GM12891 (cell line): ENCODE measurements at places on chromosomes 1 and 21.

- no peak for DNase-seq
Observed at GRCh38 chr21:33412832-33413519, 9.8 kb downstream of the IFNGR2 start.

- DNase-seq = no peak
Observed at GRCh38 chr21:35908311-35909078, 151.8 kb downstream of the SETD4 start.

- DNase-seq = no peak
Observed at GRCh38 chr1:27643600-27644368, 8.8 kb upstream of the FGR start.

DNA sequence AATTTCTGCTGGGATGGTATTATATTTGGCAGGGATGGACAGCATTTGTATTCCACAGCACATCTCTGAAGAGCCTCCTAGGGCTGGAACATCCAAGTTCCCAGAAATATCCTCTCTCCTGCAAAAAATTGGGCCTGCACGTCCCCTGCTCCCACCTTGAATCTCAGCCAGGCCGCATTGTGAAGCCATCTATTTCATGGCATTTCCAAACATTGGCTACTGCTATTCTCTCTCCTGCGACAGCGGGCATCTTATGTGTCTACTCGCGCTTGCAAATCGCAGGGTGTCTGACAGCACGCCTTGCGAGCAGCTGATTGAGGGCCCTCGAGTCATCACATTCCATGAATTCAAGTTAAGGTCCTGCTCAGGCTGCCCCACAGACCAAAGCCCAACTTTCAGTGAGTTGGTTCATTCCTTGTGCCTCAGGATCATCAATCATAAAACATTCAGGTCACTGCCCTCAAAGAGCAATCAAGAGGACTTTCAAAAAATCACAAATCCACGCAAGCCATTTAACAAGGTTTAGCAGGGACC lies 15.8 kb downstream of the RGS8 start:
- no peak for DNase-seq

- DNase-seq = no peak
Observed at GRCh38 chr1:184806296-184806721, 51.7 kb upstream of the EDEM3 start.

- no peak for DNase-seq
Observed at GRCh38 chr1:245092638-245092976, 62.2 kb upstream of the KIF26B start.

DNA sequence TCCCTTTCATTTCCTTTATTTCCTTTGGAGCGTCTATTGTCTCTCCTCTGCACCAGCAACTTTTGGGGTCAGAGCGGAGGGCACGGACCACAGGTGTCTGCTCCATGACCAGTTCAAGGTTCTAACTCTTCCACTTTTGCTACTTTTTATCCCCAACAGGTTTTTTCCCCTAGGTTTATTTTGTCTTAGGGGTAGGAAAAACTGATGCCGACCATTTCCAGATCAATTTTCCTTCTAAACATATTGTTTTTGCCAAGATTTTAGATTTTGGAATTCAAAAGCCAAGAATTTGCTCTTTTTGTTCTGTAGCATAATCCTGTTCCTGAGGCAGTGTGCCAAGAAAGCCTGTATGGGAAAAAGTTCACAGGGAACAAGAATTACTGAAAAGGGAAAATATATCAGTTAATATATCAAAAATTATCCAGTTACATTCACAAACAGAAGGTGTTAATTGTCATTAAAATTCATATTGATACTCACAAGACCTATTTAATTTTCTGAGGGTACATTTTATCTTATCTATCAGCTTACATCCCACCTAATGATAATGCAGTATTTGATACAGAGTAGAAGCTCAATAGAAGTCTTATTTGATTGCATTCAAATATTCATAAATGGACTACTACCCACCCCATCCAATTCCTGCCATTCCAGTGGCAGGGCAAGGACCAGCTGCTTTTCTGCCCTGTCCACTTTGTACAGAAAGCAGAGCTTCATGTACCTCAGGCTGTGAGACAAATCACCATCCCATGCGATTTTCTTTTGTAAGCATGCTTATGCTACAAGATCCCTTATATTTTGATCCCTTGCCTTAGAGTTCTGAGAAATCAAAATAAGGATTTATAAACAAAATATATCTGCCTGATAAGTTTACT lies 31.2 kb downstream of the TSEN15 start:
- DNase-seq = no peak

DNA sequence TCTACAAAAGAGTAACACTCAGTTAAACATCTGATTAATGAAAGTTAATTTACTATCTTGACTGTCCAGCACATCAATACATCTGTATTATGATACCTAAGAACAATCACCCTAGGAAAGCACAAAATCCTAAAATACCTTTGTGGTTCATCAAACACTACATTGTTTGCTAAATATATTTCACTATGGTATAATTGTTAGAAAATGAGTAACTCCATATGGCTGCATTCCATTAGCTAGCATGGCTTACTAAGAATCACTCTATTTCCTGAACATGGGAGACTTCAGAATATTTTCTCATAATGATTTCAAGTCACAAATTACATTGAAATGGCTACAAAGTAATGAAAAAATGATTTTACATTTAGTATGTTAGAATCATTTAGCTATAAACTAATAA lies 12.5 kb downstream of the TRMT1L start:
- DNase-seq = no peak

GRCh38 chr1:172321451-172321850 lies 99.0 kb upstream of the C1orf105 start:
- DNase-seq = no peak

GRCh38 chr1:244315996-244316395 lies 135.7 kb downstream of the ADSS2 start:
- DNase-seq = no peak

- DNase-seq = no peak
Observed at GRCh38 chr1:125064481-125064880, 3879.7 kb downstream of the SRGAP2C start.

DNA sequence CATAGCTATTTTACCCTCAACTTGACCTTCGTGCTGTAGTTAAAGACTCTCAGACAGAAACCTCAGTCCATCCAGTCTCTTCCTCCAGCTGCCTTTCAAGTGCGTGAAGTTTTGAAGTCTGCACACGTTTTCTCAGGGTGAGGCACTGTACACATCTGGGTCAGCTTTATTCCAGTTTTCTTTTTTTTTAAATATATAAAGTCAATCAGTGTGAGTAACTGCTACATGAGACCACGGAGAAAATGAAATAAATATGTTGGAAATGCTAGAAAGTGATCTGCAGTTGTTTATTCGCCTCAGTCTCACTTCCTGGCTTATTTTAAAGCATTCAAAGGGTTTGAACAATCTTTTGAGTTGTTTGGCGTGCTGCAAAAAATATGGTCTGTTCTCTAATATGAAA lies 135.7 kb downstream of the ROR1 start:
- no peak for DNase-seq

DNA sequence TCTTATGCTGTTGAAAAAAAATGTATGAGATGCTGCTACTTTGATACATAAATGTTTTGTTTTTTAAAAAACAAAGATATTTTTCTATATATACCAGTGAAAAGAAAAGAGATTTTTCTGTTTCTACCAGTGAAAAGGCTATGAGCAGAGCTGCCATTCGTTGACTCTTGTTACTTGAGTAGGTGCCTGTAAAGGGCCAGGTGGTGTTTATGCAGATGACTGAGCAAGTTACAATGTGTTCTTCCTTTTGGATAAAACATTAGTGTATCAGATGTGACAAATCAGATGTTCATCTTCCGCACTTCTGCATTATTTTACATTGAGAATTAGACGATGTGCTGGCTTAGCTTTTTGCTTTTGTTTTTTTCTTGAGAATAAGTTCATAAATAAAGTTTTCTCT lies 45.4 kb downstream of the BARHL2 start:
- DNase-seq = no peak

- no peak for DNase-seq
Observed at GRCh38 chr1:36365381-36365780, 20.3 kb downstream of the STK40 start.

DNA sequence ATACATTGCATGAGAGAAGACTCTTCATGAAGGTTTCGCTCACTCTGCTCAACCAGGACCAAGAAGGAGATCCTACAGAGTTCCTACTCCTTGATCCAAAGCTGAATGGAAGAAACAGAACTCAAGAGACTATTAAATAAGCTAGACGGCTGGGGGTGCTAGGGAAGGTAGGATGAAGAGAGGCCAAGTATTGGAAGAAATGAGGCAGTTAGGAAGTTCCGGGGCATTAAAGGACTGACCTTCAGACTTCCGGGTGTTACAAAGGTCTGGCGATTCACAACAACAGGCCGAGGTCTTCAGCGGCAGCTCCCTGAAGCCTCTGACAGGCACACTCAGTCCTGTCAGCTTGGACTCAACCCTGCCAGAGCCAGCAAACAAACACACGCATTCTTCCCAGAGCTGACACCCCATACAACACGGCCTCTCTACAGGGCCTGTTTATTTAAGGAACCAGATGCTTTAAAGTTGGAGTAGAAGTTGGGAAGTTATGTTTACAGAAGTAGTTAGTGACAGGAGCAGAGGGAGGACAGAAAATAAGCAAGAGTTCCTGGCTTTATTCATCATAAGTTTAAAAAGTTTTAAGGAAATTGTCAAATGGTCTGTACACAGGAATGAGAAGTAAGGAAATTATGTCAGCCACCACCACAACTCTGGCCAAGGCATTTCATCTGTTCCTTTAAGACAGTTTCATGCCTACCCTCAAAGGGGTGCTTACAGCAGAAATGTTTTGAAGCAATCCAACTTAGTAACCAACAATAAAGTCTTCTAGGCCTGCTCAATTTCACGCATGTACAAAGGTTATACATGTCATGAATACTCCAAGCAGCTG lies 4.7 kb downstream of the SORT1 start:
- no peak for DNase-seq

DNA sequence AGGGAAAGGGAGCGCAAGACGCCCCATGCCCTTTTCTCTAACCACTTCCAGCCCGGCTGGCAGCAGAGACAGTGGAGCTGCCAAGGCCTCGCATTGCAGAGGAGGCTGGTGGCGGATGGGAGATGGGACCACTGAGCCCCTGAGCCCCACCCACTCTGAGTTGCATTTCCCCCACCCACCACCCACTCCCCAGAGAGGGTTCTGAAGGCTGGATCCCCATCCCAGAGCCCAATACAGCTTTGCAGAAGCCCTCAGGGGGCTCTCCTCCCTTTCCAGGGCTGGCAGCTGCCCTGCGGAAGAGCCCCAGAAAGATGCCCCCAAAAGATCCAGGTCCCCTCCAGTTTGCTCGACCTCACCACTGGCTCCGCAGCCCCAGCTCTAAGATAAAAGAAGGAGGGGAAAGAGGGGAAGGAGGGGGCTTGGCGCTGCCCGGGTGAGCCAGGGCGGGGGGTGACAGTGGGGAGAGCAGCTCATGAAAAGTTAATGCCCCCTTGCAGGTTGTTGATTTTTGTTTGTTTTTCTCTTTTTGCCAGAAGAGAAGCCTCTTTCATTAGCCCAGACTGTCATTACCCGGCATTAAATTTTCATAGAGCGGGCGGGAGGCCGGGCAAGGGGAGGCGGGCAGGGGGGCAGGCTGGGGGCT lies 38.4 kb upstream of the CASZ1 start:
- DNase-seq = no peak

GRCh38 chr1:201656311-201657032 lies 117.5 kb downstream of the NAV1 start:
- DNase-seq = no peak

DNA sequence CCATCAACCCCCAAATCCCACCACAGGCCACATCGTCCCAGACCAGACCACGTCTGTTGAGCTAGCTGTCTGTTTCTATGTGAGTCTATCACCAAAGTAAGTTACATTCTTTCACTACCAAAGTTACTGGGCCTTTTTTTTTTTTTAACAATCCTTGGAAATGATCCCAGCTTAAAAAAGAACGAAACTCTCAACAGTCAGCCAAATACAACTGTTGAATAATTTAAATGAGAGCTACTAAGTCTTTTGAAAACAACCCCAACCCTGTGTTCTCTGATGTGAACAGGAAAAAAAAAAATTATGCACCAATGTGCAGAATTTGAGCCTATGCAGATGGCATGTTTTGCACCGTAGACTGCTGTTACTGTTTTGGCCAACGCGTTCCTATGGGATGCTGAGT lies 134.0 kb upstream of the ETS2 start:
- no peak for DNase-seq

DNA sequence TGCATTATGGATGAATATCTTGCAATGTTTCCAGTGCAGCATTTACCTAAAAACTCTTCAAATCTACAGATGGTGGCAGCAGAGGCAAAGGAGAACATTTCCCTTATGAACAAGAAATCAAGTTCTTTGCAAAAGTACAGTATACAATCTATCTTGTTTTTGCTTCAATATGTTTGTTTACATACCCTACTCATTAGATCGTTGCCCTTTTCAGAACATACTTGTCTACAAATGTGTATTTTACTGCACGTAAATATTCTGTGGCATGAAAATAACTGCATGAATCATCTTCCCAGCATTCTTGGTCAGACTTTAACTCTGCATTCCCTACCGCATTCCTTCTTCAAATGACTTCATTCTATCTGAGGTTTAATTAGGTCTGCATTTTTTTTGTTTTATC lies 212.7 kb downstream of the ZP4 start:
- no peak for DNase-seq

GRCh38 chr1:3347257-3348020 lies 107.0 kb upstream of the ARHGEF16 start:
- DNase-seq = no peak

- DNase-seq = no peak
Observed at GRCh38 chr21:46483300-46484295, 24.9 kb downstream of the DIP2A start.

- no peak for DNase-seq
Observed at GRCh38 chr1:153921803-153922075, 1.0 kb downstream of the GATAD2B start.

DNA sequence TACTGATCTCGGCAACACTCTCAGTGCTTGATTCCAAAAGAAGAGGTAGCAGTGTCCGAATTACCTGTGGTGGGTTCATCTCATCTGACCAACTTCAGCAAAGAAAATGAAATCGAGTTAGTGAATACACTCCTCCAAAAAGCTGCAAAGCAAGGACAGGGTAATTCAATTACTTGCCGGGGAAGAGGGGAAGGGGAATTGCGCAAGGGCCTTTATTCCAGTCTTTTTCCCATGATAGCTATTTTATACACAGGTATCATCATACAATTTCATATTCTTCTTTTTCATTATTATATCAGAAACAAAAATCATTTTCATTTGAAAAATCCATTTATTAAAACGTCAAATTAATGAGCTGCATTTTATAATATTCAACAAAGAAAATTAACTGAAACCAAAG lies 42.9 kb downstream of the UBR4 start:
- no peak for DNase-seq

DNA sequence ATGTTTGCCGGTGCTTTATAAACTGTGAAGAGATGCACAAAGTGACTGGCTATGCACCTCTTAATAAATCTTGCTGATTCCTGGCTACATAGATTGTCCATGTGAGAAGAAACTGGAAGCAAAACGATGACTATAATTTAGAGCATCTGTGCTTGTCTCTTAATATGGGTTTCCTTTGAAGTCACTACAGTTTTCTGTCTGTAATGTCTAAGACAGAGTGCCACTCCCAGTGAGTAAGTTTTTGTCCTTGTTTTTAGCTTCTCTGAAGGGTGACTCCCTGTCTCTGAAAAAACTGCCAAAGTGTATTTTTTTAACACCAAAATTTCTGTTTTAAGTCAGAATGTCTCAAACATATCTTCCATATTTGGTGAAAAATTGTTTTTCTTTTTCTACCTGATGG lies 175.1 kb downstream of the FASLG start:
- no peak for DNase-seq
